ENCODE measurements at places on chromosomes 12 and 14.

DNA sequence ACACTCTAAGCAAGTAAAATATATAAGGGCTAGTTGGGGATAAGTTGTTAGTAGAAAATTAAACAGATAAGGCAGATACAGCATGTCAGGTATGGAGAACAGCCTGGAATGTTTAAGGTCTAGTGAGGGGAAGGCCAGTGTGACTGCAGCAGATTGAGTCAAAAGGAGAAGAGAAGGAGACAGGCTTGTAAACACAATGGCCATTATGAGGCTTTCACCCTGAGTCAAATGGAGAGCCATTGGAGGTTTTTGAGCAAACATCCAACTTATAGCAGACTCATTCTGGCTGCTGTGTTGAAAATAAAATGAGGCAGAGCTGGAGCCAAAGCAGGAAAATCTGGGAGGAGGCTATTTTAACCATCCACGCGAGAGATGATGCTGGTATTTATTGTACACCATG, 142.0 kb downstream of the DUSP6 start:
- no peak for DNase-seq

- DNase-seq, result no peak
Measured at GRCh38 chr14:73887318-73887616, 608 bp downstream of the ZNF410 start.

DNA sequence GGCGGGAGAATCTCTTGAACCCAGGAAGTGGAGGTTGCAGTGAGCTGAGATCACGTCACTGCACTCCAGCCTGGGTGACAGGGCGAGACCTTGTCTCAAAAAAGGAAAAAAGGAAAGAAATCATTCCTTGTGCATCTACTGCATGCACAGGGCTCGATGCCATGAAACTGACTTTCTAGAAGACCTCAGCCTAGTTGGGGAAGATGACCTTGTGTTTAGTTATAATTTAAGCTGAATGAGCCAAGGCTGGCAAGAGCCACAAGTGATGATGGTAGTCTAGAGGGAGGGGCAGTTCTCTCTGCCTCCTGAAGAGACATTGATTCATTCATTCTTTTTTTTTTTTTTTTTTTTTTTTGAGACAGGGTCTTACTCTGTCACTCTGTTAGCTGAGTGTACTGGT, 24.2 kb downstream of the ACACB start:
- DNase-seq, result no peak

- DNase-seq, result no peak
Measured at GRCh38 chr14:32324601-32325000, 4.5 kb upstream of the AKAP6 start.

DNA sequence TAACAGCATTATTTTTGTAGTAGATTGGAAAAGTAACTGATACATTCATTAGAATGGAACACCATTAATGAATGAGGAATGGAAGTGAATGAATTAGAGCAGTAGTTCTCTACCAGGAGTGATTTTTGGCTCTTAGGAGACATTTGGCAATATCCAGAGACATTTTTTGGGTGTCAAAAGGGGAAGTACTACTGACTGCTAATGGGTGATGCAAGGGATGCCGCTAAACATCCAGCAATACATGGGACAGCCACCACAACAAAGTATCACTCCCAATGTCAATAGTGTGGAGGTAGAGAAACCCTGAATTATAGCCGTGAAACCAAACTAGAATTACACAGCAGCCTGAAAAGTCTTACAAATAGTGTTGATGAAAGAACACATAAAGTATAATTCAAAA, 1.5 kb downstream of the CHURC1 start:
- no peak for DNase-seq

- DNase-seq, result no peak
Measured at GRCh38 chr12:80242321-80242720, 143.0 kb downstream of the OTOGL start.

GRCh38 chr14:48738186-48738925, 847.8 kb downstream of the RPS29 start:
- no peak for DNase-seq

GRCh38 chr14:88639221-88639620, 76.4 kb downstream of the ZC3H14 start:
- DNase-seq, result no peak

DNA sequence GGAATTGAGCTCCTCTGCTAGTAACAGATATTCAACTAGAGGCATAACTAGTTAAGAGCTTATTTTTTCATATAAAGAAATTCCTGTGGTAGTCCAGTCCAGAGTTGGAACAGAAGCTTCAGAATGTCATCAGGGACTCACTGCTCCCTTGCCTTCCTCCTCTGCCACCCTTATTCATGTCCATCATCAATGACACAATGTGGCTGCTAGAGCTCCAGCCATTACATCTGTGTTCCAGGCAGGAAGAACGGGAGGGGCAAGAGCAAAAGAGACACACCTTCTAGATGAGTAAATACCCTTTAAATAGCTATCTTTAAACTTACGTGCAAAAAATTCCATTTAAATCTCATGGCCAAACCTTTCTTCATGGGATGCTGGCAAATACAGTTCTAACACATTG, 47.3 kb upstream of the HMGA2 start:
- DNase-seq, result no peak

GRCh38 chr14:77208291-77208978, 26.8 kb downstream of the TMEM63C start:
- DNase-seq, result peak; percentile 5

- no peak for DNase-seq
Measured at GRCh38 chr12:28367326-28367725, 177.1 kb downstream of the CCDC91 start.

GRCh38 chr14:51942971-51943370, 46.4 kb upstream of the RTRAF start:
- no peak for DNase-seq

GRCh38 chr14:76958980-76959710, 69.4 kb downstream of the IRF2BPL start:
- no peak for DNase-seq

- DNase-seq, result no peak
Measured at GRCh38 chr12:110281549-110282299, 677 bp downstream of the ATP2A2 start.

DNA sequence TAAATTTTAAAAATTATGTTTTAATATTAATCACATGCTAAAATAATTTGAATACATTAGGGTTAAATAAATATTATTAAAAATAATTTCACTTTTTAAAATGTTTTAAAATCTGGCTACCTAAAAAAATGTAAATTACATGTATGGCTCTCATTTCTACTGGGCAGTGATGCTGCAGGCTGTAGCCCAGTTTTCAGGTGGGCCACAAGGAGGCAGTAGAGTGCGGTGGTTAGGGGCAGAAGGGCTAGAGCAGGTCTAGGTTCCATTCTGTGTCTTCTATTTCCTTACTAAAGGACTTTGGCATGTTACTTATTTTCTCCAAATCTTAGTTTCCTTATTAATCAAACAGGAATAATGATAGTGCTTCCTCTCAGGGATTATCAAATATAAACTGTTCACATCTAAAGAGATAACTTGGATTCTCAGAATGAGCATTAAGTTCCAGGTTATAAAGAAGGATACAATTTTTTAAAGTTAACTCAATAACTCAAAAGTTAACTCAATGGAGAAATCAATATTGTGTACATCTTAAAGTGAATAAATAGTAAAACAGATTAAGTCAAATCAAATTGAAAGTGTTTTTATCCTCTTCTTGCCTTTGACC, 54.9 kb upstream of the OVCH1 start:
- DNase-seq, result no peak

- no peak for DNase-seq
Measured at GRCh38 chr14:55399852-55400251, 11.8 kb downstream of the ATG14 start.

DNA sequence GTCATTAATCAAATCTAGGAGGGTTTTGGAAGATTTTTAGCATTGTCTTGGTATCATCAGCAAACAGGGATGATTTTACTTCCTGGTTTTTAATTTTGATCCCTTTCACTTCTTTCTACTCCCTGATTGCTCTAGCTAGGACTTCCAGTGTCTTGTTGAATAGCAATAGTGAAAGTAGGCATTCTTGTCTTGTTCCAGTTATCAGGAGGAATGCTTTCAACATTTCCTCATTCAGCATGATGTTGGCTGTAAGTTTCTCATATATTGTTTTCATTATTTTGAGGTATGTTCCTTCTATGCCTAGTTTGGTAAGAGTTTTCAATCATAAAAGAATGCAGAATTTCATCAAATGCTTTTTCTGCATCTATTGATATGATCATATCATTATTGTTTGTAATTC, 244.2 kb upstream of the CLEC14A start:
- no peak for DNase-seq

All from non-pigmented ciliary epithelial cell (primary cell).